ENCODE measurements at places on chromosomes 1 and 21.
A peak's percentile ranks its signal among the peaks of the same experiment; 100 is the strongest.

DNA sequence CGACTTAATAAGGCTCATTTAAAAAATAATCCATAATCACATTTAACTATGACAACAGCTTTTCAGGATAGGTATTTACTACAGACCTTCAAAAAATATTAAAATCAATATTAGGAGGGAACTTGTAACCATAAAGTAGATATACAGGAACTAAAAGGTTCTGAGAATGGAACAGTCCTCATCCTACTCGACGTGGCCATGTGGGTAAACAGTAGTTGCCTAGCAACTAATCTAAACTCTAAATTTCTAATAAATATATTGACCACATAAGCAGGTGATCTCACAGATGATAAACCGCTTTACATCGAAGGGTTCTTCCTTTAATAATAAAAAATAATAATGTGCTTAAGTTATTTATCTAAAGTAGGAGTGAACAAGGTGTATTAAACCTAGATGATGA lies 7.9 kb downstream of the AKT3 start:
- DNase-seq: no peak

DNA sequence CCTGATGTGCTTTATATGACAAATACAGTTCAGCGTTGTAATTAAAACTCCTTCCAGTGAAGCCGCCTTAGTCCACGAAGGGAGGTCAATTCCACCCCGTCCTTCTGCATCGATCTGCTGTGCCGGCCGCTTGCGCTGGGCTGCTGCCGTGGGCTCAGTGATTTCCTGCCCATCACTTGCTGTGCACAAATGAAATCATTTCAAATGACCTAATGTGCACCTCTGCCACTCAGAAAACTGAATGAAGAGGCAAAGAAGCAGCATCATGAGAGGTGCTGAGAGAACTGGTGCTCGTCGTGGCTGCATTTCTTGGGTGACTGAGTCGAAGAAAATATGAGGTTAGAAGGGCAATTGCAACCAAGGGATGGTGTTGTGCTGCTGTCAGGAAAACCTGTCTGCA lies 144.3 kb upstream of the SYT6 start:
- no peak for DNase-seq

GRCh38 chr1:101043776-101044175 lies 18.2 kb upstream of the DPH5 start:
- no peak for DNase-seq

DNA sequence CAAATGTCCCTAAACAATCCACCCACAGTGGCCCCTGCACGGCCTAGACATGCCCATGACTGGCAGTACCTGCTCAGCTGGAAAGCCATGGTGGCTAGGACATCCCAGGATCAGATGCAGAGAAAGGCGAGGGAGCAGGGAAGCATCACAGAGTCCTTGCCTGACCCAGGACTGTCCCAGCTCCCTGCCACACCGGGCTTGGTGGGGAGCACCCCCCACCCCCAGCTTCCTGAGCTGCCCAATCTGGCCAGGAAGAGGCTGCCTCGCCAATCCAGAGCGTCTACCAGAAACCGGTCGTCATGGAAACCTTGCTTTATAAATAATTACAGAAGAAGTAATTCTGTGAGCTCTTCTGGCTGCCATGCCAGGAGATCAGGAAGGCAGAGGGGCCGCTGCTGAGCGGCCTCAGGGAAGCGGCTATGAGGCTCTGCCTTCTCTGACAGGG lies 34.8 kb downstream of the ACOT7 start:
- peak; percentile 60 for DNase-seq

GRCh38 chr1:41514381-41514780 lies 29.9 kb upstream of the EDN2 start:
- no peak for DNase-seq

GRCh38 chr1:234498448-234499118 lies 19.6 kb upstream of the TARBP1 start:
- DNase-seq: peak; percentile 57

Measured in suppressor macrophage treated with lipopolysaccharide for 4 hours (primary cell).